ENCODE measurements at places on chromosomes 6 and 20.

- no peak for DNase-seq
Measured at GRCh38 chr20:19785173-19785982, 27.3 kb downstream of the RIN2 start.

GRCh38 chr6:80434691-80435350 lies 328.4 kb downstream of the BCKDHB start:
- no peak for DNase-seq

DNA sequence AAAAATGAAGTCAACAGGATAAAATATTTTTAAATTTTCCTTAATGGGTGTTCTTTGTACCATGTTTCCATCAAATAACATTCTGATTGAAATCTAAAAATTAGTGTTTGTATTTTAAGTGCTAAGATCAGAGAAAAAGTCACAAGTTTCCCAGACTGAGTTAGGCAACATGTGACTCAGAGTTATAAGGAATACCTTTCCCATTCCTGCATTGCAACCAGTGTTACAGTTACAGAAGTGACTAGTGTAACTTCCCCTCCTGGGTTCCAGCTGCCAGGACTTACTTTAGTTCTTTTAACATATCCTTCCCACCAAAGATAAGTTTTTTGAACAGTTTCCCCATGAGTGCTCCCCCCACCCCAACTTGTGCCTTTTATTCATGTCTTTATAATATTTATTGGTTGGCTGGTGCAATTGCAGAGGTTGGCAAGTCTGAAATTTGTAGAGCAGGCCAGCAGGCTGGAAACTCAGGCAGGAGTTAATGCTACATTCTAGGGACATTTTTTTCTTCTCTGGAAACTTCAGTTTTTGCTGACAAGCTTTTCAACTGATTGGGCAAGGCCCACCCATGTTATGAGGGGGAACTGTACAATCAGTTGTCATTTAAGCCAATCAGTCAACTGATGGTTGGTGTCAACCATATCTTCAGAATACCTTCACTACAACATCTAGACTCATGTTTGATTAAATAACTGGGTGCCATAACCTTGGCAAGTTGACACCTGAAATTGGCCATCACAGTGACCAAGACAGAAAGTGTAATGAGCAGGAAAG lies 22.9 kb upstream of the ESR1 start:
- no peak for DNase-seq

DNA sequence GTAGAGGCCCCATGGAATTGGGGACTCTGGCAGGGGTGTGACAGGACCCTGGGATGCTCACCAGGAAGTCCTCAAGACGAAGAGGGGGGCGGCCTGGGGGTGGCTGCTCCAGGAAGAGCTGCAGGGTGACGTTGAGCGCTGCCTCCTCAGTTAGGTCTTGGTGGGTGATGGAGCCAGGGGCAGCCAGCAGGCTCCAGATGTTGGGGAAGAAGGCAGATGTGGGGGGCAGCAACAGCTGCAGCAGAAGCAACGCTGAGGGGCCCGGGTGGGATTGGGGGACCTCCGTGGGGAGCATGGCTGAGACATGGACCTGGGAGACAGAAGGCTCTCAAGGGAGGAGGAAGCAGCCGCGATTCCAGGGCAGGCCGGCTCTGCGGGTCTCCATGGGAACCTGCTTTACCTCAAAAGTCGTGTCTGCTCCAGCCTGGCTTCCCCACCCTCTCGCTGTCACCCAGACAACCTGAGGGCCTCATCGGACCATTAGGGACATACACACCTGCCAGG lies 591 bp downstream of the VWA7 start:
- no peak for DNase-seq

DNA sequence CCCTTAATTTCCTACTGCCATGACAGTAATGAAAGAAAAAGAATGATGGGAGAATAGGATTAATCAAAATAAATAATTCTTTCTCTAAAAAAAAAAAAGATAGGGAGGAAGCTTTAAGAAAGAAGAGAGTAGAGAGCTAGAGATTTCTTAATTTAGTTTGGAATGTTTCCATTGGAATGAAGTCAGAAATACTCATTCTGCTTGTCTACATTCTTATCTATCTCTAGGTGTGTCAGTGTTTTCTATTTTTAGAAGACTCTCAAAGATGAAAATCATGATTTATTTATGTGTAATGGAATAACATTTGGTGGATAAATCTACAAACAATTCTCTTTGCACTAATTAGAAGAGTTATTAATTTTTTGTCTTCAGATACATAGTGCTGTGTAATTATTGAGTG lies 38.0 kb upstream of the HIVEP1 start:
- no peak for DNase-seq

DNA sequence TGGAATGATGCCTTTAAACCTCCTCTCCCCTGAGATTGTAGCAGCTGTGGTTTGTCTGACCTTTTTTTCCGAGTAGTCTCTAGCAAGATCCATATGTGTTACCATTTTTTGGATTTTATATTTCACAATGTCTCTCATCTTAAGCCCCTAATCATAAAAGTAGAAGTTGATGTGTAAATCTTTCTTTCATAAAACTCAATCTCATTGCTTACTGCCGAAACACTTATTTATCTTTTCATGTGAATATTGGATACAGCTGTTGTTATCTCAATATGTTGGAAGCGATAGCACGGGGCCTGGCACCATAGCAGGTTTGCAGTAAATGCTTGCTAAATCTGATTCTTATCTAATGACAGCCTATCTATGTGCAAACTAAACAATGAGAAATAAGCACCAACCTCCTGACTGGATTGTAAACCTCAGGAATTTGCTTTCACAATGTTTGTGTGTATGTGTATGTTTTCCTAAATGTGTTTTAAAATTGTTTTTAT lies 14.2 kb downstream of the SMPDL3A start:
- no peak for DNase-seq

DNA sequence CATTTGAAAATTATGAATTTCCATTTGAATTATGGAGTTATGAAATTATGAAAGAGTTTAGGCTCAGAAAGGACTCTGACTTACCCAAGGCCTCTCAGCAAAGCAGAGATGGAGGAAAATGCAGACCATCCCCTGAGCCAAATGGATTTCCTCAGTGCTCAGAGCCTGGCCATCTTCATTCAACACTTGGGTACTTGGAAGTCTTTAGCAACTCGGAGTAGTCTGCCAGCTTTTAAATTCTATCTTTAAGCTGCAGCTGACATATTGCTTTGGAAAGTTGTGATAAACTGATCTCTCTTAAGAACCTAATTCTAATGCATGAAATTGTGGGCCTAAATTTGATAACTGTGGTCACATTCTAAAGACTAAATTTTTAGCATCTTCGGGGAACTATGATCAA lies 315.4 kb downstream of the SAMD5 start:
- DNase-seq = no peak

DNA sequence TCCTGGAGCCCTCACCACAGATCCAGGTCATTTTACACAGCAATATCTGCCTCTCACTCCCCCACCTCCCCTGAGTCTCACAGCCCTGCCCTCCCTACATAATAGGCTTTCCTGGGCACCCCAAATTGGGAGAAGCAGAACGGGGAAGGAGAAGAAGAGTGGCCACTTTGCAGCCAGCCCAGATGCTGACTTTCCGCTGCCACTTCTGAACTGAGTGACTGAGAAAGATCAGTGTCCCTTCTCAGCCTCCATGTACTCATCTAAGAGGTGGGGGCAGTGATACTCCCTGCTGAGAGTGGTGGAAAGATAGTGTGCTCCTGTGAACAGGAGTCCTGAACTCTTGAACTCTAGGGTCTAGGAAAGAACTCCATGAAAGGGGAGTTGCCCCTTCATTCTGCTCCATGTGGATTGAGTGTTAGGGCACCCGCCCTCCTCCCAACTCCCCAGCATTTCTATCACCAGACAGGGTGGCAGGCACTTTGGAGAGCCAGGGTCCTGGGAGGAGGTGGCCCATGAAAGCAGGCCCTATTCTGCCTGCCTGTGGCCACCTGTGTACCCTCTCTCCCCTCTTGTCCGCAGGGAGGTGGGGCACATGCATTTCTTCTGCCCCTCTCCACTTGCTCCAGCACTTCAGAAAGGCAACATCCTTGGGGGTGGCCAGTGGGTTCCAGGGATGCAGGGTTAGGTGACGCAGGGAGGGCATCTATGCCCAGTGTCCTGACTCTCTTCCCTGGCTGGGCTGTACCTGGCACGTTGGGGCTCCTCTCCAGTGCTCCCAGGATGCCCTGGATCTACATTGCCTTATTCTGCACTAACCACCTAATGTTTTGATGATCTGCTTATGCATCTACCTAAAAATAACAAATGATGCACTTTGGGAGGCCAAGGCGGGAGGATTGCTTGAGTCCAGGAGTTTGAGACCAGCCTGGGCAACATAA lies 38.3 kb upstream of the MRPS18A start:
- no peak for DNase-seq

DNA sequence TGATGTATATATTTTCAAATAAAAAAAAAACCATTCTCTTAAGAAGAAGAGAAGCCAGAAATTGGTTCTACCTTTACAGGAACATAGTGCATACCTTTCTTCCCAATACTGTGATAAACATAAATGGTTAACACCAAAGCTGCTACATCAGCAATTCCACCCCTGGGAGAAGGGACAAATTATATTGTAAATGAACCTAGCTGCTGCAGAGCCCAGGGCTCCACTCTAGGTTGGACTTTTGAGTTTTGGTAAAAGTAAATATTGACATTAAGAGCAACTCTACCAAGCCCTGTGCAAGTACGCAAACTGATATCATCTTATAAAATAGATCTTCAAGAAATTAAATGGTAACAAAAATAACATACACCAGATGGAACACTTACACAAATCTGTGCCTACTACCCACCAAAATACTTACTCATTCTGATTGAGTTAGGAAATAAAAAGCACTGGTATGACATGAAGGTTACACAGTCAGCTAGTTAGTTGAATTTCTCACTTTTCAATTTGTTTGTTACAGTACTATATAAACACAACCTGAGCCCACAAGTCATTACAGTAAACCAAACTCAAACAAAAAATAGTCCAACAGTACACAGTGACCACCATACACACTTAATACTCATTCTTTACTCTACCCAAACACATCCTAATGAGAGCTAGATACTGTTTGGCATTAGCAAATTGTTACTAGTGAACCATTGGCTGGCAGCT lies 223.3 kb upstream of the HEY2 start:
- no peak for DNase-seq

- no peak for DNase-seq
Measured at GRCh38 chr20:53238121-53238660, 266.0 kb downstream of the TSHZ2 start.

- no peak for DNase-seq
Measured at GRCh38 chr6:102417368-102417998, 1024.0 kb downstream of the GRIK2 start.

- peak; percentile 46 for DNase-seq
Measured at GRCh38 chr6:107704347-107705013, 119.6 kb downstream of the SCML4 start.

GRCh38 chr6:137811121-137811915 lies 55.7 kb upstream of the TNFAIP3 start:
- peak; percentile 20 for DNase-seq

DNA sequence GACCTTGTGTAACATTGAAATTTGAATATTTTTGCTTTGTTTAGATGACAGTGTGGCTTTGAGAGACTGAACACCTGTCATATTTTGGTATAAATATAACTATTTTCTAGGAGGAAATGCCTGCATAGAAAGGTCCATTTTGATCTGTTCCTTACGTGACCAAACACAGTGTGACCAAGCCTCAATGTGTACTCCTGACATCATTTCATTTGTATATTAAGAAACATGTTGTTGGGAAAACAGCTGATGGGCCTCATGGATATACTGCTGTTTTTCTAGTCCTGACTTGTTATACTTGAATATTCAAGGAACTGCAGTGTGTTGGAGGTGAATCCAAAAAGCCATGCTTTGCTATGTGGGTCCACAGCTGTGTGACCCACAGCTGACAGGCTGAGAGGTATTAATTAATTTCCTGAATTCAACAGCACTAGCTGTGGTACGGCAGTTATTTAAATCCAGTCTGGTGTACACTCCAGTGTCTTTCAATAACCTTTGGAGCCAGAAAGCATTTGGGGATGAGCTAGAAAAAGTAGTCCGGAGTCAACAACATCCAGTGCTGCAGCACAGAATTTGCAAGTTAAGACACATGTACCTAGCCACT lies 18.9 kb downstream of the NCOA7 start:
- DNase-seq = no peak

GRCh38 chr6:164570801-164571200 lies 738.6 kb downstream of the C6orf118 start:
- DNase-seq = no peak

GRCh38 chr6:169171951-169172350 lies 81.7 kb downstream of the THBS2 start:
- DNase-seq = no peak

DNA sequence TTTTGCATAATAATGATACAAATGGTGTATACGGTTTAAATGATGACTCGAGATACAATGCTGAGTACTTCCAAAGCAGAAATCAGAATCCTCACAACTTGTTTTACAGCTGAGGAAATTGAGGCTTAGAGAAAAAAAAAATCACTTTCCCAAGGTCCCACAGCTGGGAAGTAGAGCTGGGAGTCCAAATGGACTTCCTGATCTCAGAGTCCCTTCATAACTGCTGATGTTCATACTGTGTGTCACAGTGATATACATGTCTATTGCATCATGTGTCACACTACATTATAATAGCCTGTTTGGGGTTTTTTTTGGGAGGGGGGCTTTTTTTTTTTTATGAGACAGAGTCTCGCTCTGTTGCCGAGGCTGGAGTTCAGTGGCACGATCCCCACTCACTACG lies 8.5 kb downstream of the HM13 start:
- no peak for DNase-seq

- DNase-seq = no peak
Measured at GRCh38 chr20:34567892-34568865, 9.7 kb downstream of the MAP1LC3A start.

- no peak for DNase-seq
Measured at GRCh38 chr6:46240866-46241565, 70.2 kb upstream of the ENPP5 start.

- DNase-seq = no peak
Measured at GRCh38 chr20:20624914-20625313, 87.5 kb downstream of the RALGAPA2 start.

All from endothelial cell (in vitro differentiated cells).